ENCODE measurements at places on chromosomes 16 and 17. TPM values are rescaled to one million over a fixed set of nuclear protein-coding genes. Genes with fewer than 3 reads are reported as not detected.
A peak's percentile ranks its signal among the peaks of the same experiment; 100 is the strongest.

GRCh38 chr16:10067406-10067805 lies 114.8 kb downstream of the GRIN2A start:
- no peak overlapping the region for H3K4me3 ChIP-seq
- H3K36me3 ChIP-seq = no peaks in the 10 kb centered on the region
- H3K27ac ChIP-seq = no peak overlapping the region

Gene SLC16A5
- 5.7 TPM for total RNA-seq

DNA sequence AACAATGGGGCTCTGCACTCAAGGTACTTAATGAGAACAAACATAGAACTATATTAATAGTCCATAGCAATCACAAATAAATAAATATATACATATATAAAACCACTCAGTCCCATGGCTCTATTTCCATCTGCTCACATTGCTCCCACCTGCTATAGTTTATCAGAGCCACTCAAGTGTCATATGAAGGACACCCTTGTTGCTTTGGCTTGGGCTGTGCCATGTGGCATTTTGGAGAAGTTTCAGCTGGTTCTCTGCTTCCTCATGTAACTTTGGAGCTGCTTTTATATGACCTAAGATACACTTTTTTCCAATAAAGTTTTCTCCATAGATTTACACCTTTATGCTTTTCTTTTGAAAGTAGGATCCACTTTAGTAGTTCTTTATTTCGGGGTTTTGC lies 126.4 kb downstream of the KCNJ2 start:
- no peaks in the 10 kb centered on the region for H3K4me1 ChIP-seq
- no peak overlapping the region for H3K4me3 ChIP-seq
- no peak for DNase-seq
- no peaks in the 10 kb centered on the region for H3K27me3 ChIP-seq
- no peak overlapping the region for H3K27ac ChIP-seq

DNA sequence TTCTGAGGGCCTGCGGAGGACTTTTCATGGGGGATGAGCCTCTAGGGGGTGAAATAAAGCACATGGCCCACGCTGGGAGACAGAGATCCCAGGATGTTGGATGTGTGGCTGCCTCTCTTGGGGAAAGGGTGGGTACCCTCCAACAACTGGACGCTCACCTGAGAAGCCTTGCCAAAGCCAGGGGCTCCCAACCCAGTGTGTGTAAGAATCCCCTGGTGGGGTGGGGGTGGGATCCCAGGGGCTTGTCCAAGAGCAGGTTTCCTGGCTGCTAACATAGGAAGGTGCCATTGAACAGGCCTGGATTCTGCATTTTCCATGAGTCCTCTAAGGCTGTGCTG lies 587 bp downstream of the SNX20 start:
- H3K27me3 ChIP-seq = no peaks in the 10 kb centered on the region
- DNase-seq = no peak
- peaks cover 73% of the 10 kb centered on the region for H3K4me1 ChIP-seq
- peak overlapping the region; percentile 86 for H3K4me3 ChIP-seq

GRCh38 chr17:69574257-69575197 lies 160.0 kb downstream of the MAP2K6 start:
- peaks cover 23% of the 10 kb centered on the region for H3K4me1 ChIP-seq
- H3K27ac ChIP-seq = no peak overlapping the region
- no peak for DNase-seq
- no peak overlapping the region for H3K4me3 ChIP-seq

Gene KCNH6
- not detected for total RNA-seq

- DNase-seq = no peak
- H3K36me3 ChIP-seq = no peaks in the 10 kb centered on the region
- no peaks in the 10 kb centered on the region for H3K4me1 ChIP-seq
- H3K4me3 ChIP-seq = no peak overlapping the region
These were observed 112.0 kb downstream of the RBFOX3 start for GRCh38 chr17:79498854-79499253.

GRCh38 chr17:66276328-66276937 lies 26.0 kb upstream of the PRKCA start:
- H3K27me3 ChIP-seq = peaks cover 8% of the 10 kb centered on the region
- no peak overlapping the region for H3K27ac ChIP-seq
- H3K36me3 ChIP-seq = no peaks in the 10 kb centered on the region
- no peak for DNase-seq

DNA sequence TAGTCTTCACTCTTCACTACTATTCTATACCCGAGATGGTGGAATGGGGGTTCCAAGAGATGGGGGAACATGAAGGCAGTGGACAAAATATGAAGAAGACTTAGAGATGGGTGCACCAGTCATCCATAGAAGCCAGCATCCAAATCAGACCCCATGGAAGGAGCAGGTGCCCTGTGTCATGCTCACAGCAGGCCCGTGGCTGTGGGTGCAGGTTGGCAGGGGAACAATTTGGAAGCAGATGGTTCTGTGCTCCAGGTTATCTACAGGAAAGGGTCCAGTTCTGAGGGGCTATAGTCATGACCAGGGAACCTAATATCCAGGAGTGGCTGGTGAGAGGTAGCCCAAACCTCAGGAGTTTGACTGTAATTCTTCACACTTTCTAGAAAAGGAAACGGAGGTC lies 9.6 kb upstream of the LPCAT2 start:
- H3K27me3 ChIP-seq = peaks cover 13% of the 10 kb centered on the region
- no peak overlapping the region for H3K27ac ChIP-seq
- no peaks in the 10 kb centered on the region for H3K36me3 ChIP-seq
- H3K4me3 ChIP-seq = no peak overlapping the region

Gene GALK1
- total RNA-seq = 22.9 TPM

DNA sequence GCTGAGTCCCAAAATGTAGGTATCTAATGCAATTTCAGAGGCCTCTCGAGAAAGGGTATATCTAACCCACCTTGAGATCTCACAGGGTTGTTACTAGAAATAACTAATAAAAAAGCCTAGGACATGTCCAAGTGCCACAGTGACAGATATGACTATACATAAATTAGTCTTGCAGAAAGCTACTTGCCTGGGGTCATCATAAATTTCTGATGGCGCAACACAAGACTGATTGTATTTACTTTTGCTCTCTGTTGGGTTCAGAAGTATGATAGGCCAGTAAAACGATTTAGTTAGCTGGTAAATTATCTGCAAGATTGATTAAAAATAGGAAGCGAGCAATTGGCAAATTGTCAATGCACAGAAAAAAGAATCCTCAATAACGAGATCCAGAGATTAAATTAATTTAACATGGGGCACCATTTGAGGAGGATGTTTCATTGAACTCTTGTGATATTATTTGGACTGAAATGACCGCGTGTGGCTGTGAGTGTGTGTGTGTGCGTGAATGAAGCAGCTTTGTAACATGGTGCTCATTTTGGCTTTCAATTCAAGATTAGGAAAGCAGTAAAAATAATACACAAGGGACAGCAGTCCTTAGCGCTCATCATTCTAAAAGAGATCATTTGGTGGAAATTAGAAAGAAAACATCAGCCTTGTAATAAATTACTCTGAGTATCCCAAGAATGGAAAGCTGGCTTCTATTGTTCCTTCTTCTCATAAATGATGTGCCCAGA lies 157.4 kb upstream of the ZFHX3 start:
- H3K27ac ChIP-seq = no peak overlapping the region
- H3K4me3 ChIP-seq = no peak overlapping the region
- no peaks in the 10 kb centered on the region for H3K4me1 ChIP-seq
- DNase-seq = no peak

DNA sequence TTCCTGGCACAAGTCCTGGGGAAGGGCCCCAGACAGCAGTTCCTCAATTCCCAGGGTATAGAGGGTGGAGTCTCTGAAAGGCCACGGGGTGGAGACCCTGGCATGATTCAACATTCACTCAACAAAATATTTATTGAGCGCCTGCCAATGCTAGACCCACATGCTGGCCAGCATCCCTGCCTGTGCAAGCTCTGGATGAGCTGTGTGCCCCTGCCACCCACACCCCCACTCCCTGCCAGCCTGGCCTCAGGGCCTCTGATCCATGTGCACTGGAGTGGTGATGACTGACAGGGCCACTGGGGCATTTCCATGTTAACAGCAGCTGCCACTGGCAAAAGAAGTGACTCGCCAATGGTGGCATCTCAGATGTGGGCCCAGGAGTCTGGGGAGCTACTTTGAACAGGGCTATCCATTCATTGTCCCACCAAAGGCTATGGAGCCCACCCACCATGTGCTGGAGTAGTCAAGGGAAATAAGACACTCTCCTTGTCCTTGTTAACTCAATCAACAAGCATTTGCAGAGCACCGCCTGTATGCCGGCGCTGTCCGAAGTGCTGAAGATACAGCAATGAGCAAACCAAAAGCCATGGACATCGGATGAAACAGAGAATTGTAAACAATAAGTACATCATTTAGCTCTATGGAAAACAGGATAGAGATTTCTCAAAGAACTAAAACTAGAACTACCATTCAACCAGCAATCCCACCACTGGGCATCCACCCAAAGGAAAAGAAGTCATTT lies 3.0 kb upstream of the PRSS22 start:
- DNase-seq = no peak
- no peaks in the 10 kb centered on the region for H3K36me3 ChIP-seq
- H3K4me3 ChIP-seq = no peak overlapping the region
- H3K27ac ChIP-seq = no peak overlapping the region

GRCh38 chr16:50297301-50298074 lies 31.1 kb downstream of the ADCY7 start:
- DNase-seq = no peak
- H3K27ac ChIP-seq = peak overlapping the region; percentile 63
- H3K36me3 ChIP-seq = peaks cover 66% of the 10 kb centered on the region
- no peak overlapping the region for H3K4me3 ChIP-seq

DNA sequence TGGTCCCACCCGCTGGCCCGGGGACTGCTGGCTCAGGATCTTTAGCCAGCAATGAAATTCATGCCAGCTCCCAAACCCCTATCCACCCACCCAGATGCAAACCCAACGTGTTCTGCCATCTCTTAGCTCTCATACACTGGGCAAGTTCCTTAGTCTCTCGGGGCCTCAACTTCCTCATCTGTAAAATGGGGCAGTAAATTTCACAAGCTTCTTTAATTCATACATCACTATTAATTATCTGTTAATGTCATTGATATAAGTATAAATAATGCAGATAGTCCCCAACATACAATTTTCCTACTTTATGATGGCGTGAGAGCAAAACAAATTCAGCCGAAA lies 398.7 kb downstream of the SOX9 start:
- no peak overlapping the region for H3K4me3 ChIP-seq
- H3K4me1 ChIP-seq = no peaks in the 10 kb centered on the region
- H3K27ac ChIP-seq = no peak overlapping the region
- H3K27me3 ChIP-seq = peaks cover 2% of the 10 kb centered on the region

- peaks cover 9% of the 10 kb centered on the region for H3K36me3 ChIP-seq
- no peaks in the 10 kb centered on the region for H3K4me1 ChIP-seq
- DNase-seq = no peak
- no peaks in the 10 kb centered on the region for H3K27me3 ChIP-seq
- no peak overlapping the region for H3K4me3 ChIP-seq
- H3K27ac ChIP-seq = no peak overlapping the region
These were observed 50.0 kb downstream of the NUP93 start for GRCh38 chr16:56779906-56780305.

Measured in activated B cell treated with CpG ODN at 0.5 μM for 24 hours (primary cell).